ENCODE measurements at places on chromosomes 13 and 19.

- no peak for DNase-seq
These were observed 19.8 kb downstream of the TMEM272 start for GRCh38 chr13:51825165-51825592.

- DNase-seq: no peak
These were observed 16.5 kb upstream of the SPACA6 start for GRCh38 chr19:51676566-51677083.

DNA sequence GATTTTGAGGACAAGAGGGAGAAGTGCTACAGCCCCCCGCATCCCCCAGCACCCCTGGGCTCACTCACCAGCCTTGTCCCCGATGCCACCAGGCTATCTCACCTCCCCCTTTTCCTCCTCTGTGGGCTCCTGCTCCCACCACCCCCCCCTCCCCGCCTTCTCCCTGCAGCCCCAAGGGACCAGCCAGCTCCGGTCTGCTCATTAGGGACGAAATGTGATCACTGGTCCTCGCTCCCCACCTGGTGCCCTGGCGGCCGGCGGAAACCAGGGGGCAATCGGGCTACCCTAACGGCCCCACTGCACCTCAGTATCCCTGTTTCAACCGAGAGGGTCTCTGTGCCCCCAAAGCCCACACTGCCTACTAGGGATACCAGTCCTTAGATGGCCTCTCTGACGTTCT is 2.7 kb downstream of the GPR4 start:
- DNase-seq: no peak

- no peak for DNase-seq
These were observed 214.6 kb upstream of the SERP2 start for GRCh38 chr13:44158881-44159632.

GRCh38 chr13:79225487-79226232 is 180.4 kb downstream of the RBM26 start:
- no peak for DNase-seq

GRCh38 chr13:45826731-45827130 is 24.8 kb downstream of the SIAH3 start:
- no peak for DNase-seq

DNA sequence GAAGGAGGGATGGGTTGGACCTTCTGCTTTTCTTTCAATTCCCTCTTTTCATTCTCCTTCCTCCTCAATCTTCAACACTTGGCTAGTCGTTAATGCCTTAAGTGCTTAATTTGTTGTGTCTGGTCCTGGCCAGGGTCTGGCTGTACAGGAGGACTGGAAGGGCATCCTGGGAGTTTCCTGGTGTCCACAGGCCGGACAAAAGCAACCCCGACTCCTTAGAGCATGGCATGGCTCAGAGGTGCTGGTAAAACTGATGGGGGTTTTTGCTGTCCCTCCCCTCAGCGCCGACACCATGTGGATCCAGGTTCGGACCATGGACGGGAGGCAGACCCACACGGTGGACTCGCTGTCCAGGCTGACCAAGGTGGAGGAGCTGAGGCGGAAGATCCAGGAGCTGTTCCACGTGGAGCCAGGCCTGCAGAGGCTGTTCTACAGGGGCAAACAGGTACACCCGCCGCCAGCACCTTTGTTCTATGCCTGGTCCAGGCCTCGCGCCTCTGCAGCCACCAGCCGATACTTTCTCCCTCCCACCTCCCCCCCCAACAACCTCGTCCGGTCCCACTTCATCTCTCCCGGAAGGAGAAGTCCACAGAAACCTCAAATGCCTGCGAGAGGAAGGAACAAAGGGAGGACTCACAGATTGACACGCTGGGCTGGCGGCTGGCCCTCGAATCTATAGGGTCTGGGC is 1.4 kb downstream of the UHRF1 start:
- no peak for DNase-seq

GRCh38 chr19:49387936-49388372 is at the start of gene KASH5:
TSS of gene KASH5 (plus strand) at chr19:49388249. CDS start at chr19:49390884, 2,635 bp downstream.
- DNase-seq: no peak

DNA sequence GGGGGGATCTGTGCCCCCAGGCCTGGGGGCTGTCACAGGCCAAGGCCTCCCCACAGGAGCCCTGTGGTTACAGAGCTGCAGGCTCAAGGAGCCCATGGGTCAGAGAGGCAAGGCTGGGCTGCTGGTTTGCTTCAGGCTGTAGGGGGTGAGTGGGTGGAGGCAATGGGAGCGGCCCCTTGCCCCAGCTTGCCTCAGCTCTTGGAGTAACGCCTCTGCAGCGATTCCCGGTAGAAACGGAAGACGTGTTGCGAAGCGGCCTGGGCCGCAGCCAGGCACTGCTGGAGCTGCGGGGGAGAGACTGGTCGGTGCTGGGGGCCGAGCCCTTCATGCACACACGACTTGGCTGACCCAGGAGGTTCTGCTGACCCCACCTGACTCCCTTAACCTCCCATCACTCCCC is 10.1 kb downstream of the TMEM91 start:
- no peak for DNase-seq

DNA sequence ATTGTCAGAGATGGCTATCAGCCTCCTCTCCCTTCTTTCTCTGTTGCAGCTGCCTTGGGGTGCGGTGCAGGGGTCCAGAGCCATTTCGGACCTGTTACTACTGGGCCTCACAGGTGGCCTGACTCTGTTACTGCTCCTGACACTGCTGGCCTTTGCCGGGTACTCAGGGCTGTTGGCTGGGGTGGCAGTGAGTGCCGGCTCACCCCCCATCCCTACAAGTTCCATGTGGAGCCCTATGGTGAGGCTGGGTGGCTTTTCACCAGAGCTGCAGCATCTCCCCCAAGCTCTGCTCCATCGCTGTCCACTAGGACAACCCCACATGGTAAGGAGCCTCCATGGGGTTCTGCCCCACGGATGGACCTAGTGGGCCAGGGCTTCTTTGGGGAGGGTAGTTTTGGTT is 13.7 kb upstream of the ZNF492 start:
- no peak for DNase-seq

GRCh38 chr19:41701401-41702075 is 6.9 kb upstream of the CEACAM5 start:
- no peak for DNase-seq
